ELR (cell line): ENCODE measurements at places on chromosomes 16 and 17.

DNA sequence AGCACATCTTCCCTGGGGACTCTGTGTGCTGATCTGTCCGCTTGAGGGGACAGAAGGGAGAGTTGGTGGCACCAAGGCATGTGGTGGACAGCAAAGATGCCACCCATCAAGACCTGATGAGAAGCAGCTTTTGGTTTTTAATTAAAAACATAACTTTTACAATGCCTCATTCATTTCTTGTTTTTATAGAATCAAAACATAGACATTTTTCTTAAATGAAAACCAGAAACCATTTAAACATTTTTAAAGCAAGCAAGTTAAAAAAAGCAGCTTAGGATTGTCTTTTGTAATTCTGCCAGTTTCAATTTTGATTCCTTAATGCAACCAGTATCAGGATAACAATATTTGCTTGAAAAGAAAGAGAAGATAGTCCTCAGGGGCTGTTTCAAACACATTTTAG lies 123.7 kb upstream of the AXIN2 start:
- DNase-seq, result no peak

DNA sequence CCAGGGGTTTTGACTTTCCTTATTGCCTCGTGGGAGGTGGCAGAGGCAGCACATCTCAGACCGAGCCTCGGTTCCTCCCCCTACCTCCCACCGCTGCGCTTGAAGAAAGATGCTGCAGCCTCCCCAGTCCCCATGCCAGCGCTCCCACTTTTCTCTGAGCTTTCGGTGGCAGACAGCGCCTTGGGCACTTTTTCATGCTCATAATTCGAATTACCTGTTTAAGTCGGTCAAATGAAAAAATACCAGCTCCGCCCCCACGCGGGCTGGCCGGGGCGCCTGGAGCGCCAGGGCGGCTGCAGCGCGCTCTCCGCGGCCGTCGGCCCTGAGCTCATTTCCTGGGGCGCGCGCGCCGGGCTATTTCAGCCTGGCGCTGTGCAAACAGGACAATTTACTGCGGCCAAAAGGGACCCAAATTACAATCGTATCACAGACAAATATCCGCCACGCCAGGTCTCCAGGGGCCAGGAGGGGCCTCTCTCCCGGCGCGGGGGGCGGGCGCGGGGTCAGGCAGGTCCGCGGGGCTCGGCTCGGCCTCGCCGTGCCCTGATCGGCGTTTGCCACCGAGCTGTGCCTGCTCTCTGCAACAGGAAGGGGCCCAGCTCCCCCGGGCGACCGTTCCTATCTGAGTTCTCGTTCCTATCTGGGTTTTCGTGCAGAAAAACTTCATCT lies 45.0 kb downstream of the SOST start:
- peak; percentile 61 for DNase-seq

DNA sequence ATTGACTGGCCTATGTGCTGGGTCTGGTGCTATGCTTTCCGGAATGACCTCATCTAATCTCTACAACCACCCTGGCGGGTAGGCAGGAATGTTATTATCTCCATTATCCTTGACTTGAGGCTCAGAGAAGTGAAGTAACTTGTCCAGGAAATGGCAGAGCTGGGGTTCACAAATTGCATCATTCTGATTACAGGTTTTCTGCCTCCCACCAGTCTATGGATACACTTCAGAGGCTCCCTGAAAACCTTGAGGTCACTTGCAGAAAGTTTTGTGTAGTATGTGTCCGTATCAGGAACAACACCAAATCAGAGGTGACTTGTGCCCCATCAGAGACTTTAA lies 19.1 kb downstream of the NOD2 start:
- DNase-seq, result no peak

- DNase-seq, result peak; percentile 1
Measured at GRCh38 chr17:33520426-33521330, 227.6 kb upstream of the ASIC2 start.

GRCh38 chr17:33803199-33803685 lies 451.8 kb upstream of the CCL2 start:
- no peak for DNase-seq

DNA sequence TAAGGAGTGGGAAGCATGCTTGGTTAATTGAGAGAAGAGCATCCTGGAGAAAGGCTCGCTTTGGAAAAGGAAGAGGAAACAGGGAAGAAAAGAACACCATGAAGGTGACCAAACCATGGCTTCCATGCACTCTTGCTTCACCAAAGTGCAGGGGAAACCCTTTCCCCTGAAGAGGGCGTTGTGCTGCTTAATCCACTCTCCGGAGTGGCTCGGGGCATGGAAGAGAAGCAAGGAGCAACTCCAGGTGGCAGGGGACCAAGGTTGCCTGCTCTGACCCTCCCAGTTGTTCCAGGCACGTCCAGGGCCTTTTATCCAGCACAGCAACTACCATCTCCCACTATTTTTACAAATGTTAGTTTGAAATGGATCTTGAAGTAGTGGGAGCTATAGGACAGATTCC lies 108.1 kb downstream of the STX8 start:
- DNase-seq, result no peak

DNA sequence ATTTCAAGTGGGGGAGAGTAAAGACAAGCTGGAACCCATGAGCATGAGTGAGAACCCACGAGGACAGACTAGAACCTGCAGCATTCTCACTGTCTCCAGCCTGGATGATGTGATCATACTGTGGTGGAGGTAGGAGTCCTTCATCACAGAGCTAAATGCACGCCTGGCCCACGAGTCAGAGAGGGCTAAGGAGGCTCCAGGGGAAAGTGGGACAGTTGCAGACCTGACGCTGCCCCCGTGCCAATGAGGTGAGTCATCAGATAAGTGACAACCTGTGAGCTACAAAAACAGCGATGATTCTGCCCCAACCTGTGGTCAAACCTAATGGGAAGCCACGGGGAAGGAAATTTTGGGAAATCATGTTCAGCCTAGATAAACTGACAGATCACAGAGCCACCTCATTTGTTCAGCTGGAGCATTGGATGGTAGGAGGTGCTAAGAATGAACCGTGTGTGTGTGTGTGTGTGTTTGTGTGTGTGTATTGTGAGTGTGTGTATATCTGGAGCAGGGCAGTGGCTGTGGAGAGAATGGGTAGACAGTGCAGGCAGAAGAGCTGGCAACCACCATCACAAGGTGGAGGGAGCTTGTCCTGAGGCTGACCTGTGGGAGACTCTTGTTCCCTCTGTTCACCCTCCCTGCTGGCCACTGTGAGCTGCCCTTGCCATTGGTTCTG lies 131.8 kb downstream of the UTP18 start:
- peak; percentile 14 for DNase-seq

DNA sequence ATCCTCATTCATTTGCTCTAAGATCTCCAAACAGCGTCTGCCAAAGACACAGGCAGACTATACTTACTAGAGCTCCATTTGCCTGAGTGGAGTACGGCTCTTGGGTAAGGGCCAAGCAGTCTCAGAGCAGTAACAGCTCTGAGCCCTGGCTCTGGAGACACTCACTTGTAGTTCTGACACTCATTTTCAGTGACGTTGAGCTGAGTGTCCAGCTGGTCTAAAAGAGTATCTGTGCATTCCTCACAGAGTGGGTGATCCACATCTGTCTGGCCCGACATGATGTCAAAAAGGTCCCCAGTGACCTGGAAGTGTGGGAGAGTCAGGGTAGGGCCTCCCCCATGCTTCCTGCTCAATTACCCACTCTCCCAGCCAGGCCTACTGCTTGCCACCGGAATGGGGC lies 5.7 kb downstream of the BECN1 start:
- peak; percentile 37 for DNase-seq

- DNase-seq, result no peak
Measured at GRCh38 chr17:12996941-12997340, 20.9 kb downstream of the ELAC2 start.

- DNase-seq, result no peak
Measured at GRCh38 chr16:77812856-77813500, 24.6 kb downstream of the VAT1L start.

GRCh38 chr16:50593410-50594150 lies 45.4 kb downstream of the NKD1 start:
- DNase-seq, result peak; percentile 34

DNA sequence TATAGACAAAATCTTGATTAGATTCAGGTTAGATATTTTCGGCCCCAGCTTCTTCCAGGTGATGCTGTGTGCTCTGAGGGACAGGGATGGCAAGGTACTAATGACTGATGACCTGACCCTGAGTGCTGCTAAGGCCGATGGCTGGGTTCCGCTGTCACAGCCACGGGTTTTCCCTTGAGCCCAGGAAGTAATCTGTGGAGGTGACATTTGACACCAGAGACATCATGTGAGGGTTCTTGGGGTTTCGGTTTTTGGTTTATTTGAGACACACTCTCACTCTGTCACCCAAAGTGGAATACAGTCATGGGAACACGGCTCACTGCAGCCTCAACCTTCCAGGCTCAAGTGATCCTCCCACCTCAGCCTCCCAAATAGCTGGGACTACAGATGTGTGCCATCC lies 9.8 kb downstream of the OTOP3 start:
- DNase-seq, result no peak

- DNase-seq, result no peak
Measured at GRCh38 chr16:47492428-47493377, 31.6 kb downstream of the PHKB start.

GRCh38 chr16:54462151-54462651 lies 175.6 kb upstream of the IRX3 start:
- no peak for DNase-seq

DNA sequence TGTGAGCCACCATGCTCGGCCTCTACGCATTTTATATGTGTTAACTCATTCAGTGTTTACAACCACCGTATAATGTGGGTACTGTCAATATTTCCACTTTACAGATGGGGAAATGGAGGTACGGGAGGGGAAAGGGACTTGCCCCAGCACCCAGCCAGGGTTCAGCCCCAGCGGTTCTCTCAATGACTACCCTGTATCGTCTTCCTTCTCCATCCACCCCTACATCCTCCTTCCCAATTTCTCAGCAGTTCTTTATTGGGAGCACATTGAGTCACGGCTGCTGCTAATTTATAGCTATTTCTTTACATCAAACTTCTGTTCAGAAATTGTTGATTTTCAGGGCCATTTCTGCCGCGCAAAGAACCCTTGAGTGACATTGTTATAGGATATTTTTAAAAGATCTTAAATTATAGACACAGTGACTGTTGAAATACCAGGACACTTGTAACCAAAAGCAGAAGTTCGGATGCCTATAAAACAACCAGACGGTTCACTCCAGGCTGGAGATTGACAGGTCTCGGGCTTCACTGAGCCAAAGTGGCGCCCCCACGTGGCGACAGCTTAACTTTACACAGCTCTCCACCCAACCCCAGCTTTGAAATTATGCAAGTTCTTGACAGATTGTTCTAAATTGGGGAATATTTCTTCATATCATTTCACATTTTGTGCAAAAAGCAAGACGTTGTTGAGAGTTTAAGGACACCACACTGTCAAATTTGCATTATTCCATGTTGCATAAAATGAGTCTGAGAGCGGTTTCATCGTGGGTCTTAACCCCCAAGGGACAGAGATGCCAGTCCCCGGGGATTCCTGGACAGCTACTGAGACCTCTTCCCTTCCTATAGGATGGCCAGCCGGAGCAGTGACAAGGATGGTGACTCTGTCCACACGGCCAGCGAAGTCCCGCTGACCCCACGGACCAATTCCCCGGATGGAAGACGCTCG lies 11.8 kb downstream of the SYT17 start:
- DNase-seq, result peak; percentile 56

GRCh38 chr16:84458606-84459532 lies 45.6 kb downstream of the MEAK7 start:
- no peak for DNase-seq

DNA sequence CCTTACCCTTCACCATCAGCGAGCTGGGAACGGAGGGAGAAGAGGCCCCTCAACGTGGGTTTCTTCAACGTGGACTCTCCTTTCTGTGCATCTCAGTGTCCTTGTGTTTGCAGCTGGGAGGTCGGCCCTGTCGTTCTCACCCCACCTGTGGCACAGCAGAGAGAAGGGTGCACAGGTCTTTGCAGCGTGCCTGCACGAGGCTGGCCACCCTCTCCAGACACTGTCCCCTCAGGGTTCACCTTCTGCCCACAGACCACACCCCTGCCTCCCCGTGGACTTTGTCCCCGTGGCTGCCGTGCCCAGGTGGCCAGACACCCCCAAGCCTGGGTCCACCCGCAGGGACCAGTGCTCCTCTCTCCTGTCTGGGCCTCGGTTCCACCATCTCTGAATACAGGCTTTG lies 7.3 kb upstream of the WDR45B start:
- DNase-seq, result no peak

GRCh38 chr17:57678393-57678792 lies 66.7 kb downstream of the CCDC182 start:
- DNase-seq, result no peak

- DNase-seq, result peak; percentile 42
Measured at GRCh38 chr17:57400648-57401047, 144.3 kb downstream of the MSI2 start.

DNA sequence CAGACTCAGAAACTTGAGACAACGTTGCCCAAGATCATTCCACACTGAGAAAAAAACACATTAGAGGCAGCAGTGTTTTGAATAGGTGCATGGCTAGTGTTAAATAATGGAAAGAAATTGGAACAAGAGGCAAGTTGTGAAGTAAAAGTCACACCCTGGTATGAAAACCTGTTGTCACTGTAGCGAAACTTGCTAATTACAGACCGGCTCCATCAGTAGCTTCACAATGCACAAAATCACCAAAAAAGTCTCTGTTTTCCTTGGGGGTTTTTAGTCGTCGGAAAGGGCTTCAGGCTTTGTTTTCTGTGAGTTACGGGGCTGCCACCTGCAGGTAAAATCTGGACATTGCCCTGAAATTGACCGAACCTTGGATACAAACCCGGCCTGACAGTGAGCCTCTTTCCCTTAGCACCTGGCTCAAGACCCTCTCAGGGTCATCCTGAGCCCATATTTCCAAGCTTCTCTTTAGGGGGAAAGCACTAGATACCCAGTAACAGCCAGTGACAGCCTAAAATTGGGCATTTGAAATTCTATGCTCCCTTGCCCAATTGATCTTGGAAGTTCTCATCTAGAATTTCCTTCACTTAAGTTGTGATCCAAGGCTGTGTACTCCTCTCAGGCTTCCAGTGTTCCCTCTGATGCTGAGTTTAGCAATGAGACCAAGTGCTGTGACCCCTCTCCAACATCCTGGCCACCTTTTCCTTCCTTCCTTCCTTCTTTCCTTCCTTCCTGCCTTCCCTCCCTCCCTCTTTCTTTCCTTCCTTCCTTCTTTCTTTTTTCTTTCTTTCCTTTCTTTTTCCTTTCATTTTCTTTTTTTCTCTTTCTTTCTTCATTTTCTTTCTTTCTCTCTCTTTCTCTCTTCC lies 7.2 kb upstream of the GRB2 start:
- peak; percentile 82 for DNase-seq

DNA sequence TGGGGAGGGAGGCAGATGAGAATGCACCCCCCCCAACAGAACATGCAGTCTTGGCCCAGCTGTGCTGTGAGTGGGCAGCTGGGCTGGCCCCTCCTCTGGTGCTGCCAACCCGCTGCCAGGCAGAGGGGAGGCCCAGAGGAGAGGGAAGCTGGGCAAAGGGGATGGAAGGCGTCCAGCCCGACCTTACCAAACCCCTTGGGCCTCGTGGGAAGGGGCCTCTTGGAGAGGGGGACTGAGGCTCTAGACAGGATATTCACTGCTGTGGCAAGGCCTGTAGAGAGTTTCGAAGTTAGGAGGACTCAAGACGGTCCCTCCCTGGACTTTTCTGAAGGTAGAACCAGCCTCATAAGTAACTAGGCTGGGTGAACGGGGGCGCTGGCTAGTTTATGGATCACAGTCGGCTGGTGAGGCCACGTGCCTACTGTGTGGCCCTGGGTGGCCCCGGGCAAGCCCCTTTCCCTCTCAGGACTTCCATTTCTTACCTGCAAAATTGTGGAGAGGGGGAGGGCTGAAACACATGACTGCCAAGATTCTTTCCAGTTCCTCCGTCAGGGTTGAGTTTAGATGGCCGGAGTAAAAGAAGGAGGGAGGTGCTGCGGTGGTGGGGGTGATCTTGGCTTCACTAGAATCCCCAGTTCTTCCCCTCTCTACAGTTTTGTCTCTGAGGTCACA lies 857 bp upstream of the STAT5A start:
- no peak for DNase-seq

- DNase-seq, result no peak
Measured at GRCh38 chr16:11263737-11264136, 5.4 kb downstream of the TNP2 start.
